ENCODE measurements at places on chromosomes 6 and 20.

- no peak for DNase-seq
Measured at GRCh38 chr6:14711704-14712379, 534.0 kb upstream of the JARID2 start.

- DNase-seq: no peak
Measured at GRCh38 chr6:42331019-42331418, 113.4 kb upstream of the MRPS10 start.

- no peak for DNase-seq
Measured at GRCh38 chr6:16057446-16057845, 71.4 kb upstream of the MYLIP start.

- no peak for DNase-seq
Measured at GRCh38 chr6:11847515-11848345, 69.1 kb upstream of the ADTRP start.

- DNase-seq: peak; percentile 36
Measured at GRCh38 chr6:28742668-28743270, 181.0 kb downstream of the TRIM27 start.

- DNase-seq: no peak
Measured at GRCh38 chr20:51431321-51431720, 111.2 kb downstream of the NFATC2 start.

GRCh38 chr20:35652641-35653429, 11.9 kb downstream of the CPNE1 start:
- DNase-seq: no peak

DNA sequence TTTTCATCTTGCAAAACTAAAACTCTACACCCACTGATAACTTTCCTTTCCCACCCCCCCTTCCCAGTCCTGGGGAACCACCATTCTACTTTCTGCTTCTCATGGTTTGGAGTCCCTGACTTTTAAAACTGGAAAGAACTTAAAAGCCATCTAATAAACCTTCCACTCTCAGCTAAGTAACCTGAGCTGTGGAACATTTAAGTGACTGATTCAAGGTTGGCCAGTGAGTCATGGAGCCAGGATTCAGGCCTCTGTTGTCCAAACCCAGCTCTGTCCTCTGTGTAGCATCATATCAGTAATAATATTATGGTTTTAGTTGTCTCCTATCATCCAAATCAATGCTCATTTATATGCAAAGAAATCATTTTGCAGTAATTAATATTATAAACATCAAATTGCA, 176.0 kb upstream of the NT5E start:
- DNase-seq: no peak

GRCh38 chr6:161259302-161259701, 14.6 kb downstream of the AGPAT4 start:
- DNase-seq: no peak

DNA sequence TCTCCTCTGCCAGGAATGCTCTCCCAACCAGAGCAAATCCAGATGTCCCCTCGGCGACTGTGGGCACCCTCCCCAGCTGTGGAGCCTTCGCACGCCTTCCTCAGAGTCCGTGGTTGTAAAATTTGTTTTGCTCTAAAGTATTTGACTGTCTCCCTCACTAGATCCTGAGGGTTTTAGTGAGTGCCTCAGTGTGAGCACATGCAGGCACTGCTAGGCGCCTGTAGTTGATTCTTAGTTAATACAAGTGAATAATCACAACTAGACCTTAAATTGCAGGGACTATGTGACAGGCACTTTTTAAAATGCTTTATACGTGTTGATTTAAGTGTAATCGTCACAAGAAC, 680 bp upstream of the MTCH1 start:
- DNase-seq: no peak

DNA sequence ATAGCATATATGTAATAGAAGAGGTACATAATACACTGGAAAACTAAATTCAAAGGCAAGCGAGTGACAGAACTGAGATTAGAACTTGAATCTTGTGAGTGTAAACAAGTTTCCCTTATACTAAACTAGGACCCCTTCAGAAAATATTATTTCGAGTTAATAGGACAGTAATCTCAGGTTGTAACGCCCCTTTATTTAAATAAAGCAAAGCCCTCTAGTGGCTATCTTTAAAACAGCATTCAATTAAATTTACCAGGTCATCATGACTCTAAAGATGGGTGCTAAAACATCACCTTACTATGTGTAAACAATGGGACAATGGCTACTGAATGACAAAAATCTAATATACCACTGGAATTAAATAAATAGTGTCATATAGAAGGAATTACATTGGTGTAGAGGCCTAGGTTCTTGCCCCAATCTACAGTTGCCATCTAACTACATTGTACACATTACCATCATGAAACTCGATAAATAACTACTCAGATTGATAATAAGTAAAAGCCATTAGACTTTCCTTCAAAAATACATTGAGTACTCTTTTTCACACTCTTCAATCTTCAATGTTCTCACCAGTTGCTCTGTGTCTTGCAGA, 255.4 kb upstream of the IRAK1BP1 start:
- DNase-seq: no peak

DNA sequence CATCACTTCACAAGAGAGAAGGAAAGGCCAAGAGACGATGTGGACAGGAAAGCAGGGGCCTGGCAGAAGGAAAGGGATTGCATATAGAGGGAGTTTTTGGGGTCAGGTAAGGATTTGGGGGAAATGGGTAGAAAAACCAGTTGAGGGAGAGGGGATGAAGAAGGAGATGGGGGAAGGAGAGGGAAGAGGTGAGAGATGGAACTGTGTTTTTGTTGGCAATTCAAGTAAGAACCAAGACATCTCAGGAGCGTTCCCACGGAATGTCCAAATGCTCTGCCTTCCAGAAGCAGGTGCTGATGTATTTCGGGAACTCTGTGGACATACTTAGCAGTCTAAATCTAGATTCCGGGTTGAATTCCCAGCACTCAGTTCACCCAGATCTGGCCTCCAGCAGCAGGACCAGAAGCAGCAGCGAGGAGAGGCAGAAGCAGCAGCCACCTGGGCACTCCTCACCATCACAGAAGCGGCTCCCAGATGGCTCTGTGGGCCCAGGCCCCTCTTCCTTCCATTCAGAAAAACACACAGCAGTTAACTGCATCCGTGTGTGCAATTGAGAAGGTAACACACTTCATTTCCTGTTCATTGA, 88.8 kb downstream of the DZANK1 start:
- no peak for DNase-seq

- DNase-seq: no peak
Measured at GRCh38 chr6:87373377-87373776, 28.8 kb downstream of the C6orf163 start.

DNA sequence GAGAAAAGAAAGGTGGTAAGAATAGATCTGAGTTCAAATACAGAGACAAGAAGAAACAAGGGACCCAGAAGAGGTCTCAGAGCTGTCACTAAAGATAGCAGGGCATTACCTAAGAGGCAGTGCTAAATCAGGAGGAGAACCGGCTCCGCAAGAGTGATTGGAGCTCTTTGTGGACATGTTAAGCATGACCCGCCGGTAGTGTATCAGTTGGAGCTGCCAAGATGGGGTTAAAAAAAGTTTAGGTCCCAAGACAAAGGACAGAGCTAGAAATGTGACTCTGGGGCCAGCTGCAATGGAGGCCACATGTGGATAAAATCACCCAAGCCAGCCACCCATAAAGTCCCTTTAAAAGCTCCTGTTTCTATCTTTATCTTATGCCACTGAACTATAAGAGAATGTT, 93.4 kb downstream of the MBOAT1 start:
- DNase-seq: no peak

GRCh38 chr6:131894493-131895424, 56.4 kb downstream of the CCN2 start:
- no peak for DNase-seq

- no peak for DNase-seq
Measured at GRCh38 chr6:38714239-38715015, 684 bp upstream of the DNAH8 start.

DNA sequence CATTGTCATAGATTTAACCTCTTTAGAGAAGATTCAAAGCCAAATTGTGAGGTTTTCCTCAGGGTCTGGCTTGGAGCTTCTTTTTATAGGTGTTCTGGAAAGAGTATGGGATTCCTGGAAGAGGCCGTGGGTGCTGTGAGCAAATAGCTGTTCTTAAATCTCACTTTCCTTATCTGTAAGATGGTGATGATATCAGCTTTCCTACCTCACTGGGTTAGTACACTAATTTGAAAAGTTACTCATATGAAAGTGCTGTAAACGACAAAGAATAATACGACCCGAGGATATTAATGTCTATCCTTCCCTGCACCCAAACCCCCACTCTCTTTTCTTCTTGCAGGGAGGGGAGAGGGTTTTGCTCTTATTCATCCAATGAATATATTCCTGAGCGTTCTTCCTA, 116.9 kb upstream of the ENPP5 start:
- no peak for DNase-seq

DNA sequence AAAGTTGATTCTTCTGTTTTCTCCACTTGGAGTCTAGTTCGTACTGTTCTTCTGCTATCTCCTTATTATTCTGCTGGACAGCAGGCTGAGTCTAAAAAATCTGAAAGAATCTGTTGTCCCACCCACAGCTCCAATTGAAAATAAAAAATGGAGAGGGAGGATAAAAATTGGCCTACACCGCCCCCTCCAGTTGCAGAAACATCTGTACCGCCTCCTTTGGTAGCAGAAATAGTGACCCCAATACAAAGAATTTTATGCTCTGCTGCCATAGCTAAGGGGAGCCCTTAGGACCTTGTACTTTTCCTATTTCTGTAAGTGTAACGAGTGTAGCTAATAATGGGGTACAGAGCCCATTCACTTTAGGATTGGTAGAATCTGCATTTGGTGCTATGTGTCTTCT, 4.9 kb upstream of the FKBP1A start:
- DNase-seq: no peak

GRCh38 chr20:50874111-50874757, 57.0 kb downstream of the ADNP start:
- no peak for DNase-seq

DNA sequence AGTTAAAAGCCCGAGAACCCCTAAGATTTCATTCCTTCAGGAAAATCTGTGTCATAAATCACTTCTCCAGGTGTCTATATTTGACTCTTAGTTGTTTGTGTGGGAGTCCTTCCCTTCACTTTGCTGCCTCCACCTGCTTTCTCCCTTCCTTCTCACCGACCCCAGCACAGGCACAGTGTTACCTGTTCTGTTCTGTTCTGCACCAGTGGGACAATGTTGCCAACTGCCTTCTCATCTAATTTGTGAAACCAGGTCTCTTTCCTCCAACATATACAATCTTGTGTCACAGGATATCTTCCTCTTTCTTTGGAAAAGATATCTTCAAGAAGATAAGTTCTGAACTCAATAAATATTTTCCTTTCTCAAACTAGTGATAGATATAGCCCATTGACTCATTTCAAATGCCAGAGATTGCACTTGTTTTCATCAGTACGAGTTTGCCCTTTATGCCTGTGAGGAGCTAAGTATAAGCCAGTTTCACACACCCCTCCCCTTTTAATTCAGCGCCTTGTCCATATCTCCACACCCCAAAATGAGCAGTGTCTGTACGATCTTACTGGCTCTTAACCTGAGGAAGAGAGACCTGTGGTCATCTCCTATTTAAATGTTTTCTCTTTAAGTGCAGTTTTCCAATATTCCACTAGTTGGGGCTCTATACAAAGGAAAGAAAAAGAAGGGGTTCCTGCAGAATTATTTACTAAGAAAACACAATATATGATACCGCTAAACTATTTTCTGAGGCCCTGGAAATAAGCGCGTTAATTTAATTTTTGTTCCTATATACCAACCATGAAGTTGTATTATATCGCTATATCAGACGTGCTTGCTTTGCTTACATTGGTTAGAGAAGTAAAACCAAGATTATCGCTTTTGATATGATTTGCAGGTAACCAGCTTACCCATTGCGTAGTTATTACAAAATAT, 81.6 kb upstream of the PREP start:
- no peak for DNase-seq

GRCh38 chr6:30618270-30618797, 694 bp downstream of the MRPS18B start:
- DNase-seq: no peak

DNA sequence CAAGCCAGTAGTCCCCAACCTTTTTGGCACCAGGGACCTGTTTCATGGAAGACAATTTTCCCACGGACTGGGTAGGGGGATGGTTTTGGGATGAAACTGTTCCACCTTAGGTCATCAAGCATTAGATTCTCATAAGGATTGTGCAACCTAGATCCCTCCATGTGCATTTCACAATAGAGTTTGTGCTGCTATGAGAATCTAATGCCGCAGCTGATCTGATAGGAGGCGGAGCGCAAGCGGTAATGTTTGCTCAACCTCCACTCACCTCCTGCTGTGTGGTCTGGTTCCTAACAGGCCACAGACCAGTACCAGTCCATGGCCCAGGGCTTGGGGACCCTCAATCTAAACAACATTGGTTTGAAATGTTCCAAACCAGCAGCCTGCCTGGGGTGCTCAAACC, 137.0 kb upstream of the STXBP5 start:
- no peak for DNase-seq

- DNase-seq: no peak
Measured at GRCh38 chr6:37731888-37732287, 34.2 kb upstream of the MDGA1 start.

DNA sequence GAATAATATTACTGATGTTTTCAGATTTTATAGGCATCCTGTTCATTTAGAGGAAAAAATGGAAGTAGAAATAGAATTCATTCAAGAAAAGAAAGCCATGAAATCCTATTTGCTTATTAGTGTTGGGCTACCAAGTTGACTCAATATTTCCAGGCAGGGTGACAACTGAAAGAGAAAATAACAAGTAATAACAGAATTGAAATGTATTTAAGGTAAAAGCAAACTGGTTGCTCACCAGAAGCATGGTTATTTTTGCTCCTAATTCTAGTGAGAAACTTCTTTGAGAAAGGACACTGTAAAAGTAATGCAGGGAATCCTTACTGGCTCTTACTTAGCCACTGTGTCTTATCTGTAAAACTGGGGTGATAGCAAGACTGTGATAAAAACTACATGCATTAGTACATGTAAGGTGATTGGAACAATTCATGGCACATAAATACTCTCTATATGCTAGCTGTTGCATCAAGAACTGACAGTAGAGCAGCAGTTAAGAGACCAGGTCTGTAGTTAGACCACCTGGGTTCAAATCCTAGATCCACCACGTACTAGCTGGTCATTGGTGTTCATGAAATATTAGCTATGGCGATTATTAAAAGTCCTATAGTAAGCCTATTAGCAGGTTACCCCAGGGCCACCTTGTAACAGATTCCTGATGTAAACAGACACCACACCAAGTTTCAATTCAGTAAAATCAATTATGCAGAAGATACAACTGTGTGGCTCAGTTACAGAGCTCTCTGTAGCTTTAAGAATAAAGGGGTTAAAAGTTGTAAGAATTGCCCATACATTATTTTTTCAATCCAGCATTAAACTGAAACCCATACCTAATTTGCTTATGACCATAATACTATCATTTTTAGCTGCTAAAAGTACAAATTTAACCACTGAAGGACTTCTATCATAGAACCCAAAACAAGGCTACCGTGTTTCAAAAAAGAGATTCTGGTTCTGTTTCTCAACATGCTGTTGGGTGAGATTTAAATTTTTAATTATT, 159.2 kb upstream of the COL21A1 start:
- DNase-seq: no peak

DNA sequence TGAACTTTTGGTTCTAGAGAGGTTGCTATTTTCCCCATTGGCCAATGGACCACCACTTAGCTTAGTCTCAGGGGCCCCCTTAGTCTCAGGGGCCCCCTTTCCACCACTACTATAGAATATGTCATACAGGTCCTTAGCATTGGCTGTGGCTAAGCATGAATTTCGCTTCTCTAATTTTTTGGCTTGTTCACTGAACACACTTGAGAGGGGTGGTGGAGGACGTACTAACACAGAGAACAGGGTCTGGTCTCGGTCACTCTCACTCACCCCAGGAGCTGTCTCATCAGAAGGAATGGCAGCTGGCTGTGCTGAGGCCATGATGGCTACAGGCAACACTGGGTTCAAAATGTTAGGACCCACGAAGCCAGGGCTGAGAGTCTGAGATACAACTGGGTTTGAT, 30.3 kb downstream of the ZNF318 start:
- DNase-seq: no peak
